ENCODE measurements at places on chromosomes 1 and 21.

GRCh38 chr1:50955116-50955515, 5.0 kb downstream of the FAF1 start:
- DNase-seq: no peak

- DNase-seq: no peak
Measured at GRCh38 chr21:14878971-14879370, 185.8 kb downstream of the NRIP1 start.

DNA sequence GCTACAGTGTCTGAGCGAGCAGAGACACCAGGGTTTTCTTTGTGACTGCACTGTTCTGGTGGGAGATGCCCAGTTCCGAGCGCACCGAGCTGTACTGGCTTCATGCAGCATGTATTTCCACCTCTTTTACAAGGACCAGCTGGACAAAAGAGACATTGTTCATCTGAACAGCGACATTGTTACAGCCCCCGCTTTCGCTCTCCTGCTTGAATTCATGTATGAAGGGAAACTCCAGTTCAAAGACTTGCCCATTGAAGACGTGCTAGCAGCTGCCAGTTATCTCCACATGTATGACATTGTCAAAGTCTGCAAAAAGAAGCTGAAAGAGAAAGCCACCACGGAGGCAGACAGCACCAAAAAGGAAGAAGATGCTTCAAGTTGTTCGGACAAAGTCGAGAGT, 2.7 kb downstream of the ZBTB18 start:
- no peak for DNase-seq

GRCh38 chr1:238191170-238191569, 300.4 kb upstream of the ZP4 start:
- DNase-seq: no peak

DNA sequence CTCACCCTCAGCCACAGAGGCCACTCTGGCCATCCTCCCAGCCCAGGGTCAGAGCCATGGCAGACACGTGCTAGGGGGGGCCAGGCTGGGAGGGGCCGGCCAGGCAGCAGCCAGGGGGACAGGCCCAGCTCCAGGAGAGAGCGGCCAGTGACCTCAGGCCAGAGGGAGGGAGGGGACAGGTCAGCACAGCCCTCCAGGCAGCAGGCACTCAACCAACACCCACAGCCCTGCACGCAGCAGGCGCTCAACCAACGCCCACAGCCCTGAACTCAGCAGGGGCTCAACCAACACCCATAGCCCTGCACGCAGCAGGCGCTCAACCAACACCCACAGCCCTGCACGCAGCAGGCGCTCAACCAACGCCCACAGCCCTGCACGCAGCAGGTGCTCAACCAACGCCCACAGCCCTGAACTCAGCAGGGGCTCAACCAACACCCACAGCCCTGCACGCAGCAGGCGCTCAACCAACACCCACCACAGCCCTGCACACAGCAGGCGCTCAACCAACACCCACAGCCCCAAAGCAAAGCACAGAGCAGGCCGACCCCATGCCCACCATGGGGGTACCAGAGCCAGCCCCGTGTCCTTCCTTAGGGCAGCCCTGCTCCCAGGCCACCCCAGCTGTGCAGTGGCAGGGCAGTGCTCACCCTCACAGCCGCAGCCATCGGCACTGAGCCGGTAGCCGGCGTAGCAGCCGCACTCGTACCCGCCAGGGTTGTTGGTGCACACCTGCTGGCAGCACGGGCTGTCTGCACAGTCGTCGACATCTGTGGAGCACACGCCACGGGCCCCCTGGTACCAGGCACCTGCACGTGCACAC, 55.9 kb downstream of the ARHGEF16 start:
- no peak for DNase-seq

DNA sequence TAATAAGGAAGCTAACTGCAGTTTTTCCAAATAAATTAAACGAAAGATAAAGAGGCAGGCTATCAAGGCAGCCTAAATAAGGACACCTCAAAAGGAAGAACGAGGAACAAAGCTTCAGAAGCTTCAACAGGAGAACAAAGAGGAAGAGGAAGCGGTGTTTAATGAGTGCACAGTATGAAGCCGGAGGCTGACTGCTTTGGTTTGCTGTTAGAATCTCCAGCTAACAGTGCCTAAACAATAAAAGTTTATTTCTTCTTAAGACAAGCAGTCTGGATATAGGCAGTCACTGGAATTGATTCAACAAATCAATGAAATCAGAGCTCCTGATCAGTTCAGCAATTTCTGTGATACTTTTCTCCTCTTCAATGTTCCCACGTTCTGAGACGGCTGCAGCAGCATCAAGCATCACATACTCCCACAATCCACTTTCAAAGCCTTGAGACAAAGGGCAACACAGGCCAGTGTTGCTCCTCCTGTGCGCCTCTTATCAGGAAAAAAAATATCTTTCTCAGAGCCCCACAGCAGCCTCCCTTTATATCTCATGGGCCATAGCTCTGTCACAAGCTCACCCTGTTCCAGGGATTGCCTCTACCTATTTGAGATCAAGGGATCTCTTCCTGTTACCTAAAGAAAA, 365.6 kb upstream of the ST6GALNAC5 start:
- no peak for DNase-seq

- DNase-seq: no peak
Measured at GRCh38 chr1:162367073-162367472, 9.6 kb downstream of the SPATA46 start.

DNA sequence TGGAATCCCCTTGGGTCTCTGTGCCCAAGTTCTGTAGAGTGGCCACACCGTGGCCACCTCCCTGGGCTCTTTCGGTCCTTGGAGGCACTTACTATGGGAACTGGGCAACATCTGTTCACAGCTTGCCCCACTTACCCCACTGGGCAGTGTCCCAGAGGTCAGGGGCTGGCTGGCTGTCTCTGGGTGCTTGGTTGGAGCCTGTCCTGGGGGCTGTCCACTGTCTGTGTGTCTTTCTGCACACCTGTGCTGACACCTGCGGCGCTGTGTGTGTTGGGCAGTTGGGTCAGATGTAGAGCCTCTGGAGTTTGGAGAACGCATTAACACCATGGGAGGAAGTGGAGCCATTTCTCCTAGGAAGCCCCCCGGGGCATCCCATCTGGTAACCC, 1.3 kb upstream of the TMEM54 start:
- no peak for DNase-seq

- no peak for DNase-seq
Measured at GRCh38 chr1:167648978-167649744, 19.1 kb downstream of the RCSD1 start.

- DNase-seq: peak; percentile 41
Measured at GRCh38 chr1:115980998-115981993, 5.0 kb downstream of the SLC22A15 start.

All from CD4-positive, alpha-beta T cell treated with Interleukin-4 for 1 hour (primary cell).